Thoracic aorta (tissue), 2 donors: ENCODE measurements at places on chromosomes 2 and 18. TPM values are rescaled to one million over a fixed set of nuclear protein-coding genes. Genes with fewer than 3 reads are reported as not detected.

Gene IL18RAP
- total RNA-seq, result 1.4 TPM

Gene NPAS2
- 29.2 TPM for total RNA-seq

Gene FHOD3
- total RNA-seq, result 19.8 TPM

Gene FBLN7
- 5.1 TPM for total RNA-seq

Gene ANKRD62
- total RNA-seq, result not detected

Gene TMEM178A
- 5.4 TPM for total RNA-seq

Gene FAM98A
- 94.7 TPM for total RNA-seq

Gene TLX2
- not detected for total RNA-seq

Gene CXCR1
- total RNA-seq, result 0.41 TPM

Gene TCF7L1
- 8.8 TPM for total RNA-seq

Gene TM4SF20
- total RNA-seq, result not detected

Gene TRPM8
- total RNA-seq, result not detected
